Stimulated activated CD4-positive, alpha-beta T cell treated with anti-CD3 and anti-CD28 coated beads, Interleukin-4, amount 100 ng/mL, for 48 hours (primary cell): ENCODE measurements at places on chromosomes 2 and 18.
A peak's percentile ranks its signal among the peaks of the same experiment; 100 is the strongest.

DNA sequence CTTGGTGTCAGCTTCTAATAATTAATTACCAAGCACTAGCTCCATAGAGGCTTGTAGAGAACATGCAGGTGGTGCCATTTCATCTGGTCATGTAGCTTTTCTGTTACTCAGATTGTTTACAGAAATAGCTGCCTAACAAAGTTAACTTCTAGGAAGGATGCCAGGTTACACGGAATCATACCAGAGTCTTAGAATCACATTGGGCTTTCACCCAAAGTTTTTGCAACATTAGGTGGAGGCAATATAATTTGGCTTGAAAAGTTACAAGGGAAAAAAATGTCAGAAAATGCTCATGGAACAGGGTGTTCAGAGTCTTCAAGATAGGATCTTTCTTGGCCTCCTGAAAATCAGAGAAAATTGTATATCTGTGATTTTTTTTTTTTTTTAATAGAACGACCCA, 135.6 kb downstream of the ARHGAP15 start:
- no peak for DNase-seq

DNA sequence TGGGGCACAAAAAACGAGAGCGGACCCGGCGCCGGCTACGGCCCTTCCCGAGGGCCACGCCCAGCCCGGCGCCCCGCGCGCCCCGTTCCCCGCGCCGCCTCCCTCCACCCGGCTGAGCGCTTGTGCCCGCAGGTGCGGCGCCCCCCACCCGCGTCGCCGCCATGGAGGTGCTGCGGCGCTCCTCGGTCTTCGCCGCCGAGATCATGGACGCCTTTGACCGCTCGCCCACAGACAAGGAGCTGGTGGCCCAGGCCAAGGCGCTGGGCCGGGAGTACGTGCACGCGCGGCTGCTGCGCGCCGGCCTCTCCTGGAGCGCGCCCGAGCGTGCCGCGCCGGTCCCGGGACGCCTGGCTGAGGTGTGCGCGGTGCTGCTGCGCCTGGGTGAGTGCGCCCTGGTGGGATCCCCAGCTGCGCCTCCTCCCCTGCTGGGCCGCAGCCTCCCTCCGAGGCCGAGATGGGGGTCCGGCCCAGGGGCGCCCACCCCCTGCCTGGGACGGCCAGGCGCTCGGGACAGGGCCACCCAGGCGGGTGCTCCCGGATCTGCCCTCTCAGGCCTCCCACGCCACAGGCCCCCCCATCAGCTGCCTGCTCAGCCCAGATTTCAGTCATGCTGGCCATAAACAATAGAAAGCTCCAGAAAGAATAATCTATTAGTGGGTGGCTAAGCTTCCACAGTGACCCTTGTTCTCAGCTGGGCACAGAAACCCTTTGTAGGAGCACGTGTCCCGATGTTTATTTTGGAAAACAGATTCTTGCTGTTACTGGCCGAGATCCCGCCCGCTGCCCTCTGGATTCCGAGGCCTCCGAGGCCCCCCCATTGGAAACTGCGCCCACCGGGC, 997 bp downstream of the BOK start:
- DNase-seq, result no peak

GRCh38 chr2:29105375-29105774, 9.8 kb upstream of the CLIP4 start:
- DNase-seq, result no peak

GRCh38 chr2:21916934-21917522, 793.3 kb downstream of the TDRD15 start:
- DNase-seq, result no peak

GRCh38 chr2:28475088-28475595, 20.7 kb upstream of the PLB1 start:
- DNase-seq, result no peak

DNA sequence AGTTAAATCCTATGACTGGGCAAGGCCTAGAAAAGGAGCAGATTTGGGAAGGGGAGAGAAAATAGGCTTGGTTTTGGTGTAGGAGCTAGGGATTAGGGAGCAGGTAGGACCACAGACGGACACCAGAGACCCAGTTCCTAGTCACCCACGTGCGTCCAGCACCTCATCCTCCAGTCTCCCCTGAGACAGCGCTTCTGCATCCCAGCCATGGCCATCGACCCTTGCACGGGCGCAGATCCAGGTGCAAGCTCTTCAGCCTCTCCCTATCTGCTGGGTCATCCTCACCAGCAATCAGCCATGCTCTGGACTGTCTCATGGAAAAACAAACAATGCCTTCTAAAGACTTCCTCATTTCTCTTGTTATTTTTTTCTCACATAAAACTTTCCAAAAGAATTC, 246.8 kb upstream of the RAB6C start:
- no peak for DNase-seq

DNA sequence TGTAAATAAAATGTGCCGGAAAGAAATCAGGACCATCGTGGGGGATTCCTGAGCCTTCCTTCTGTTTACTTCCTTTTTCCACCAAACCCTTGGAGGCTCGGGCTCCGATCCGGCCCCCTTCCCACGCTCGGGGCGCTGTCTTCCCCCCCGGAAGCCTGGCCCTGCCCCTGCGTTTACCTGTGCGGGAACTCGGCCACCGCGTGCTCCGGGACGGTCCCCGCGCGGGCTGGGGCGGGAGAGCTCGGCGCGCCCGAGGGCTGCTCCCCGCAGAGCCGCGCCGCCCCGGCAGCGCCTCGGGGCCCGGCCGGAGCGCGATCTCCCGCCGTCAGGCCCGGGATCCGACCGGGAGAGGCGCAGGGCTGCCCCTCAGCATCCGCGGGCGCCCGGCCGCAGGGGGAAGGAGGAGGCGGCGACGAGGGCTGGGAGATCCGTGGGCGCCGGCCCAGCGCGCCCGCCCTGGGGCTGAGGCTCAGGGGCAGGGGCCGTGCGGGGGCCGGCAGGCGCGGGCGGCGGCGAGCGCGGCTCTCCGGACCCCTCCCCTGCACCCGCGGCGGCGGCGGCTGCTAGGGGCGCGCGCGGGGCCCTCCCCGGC, 435 bp downstream of the ADCY3 start:
- peak; percentile 26 for DNase-seq
